A673 (cell line): ENCODE measurements at places on chromosomes 7 and 10. TPM values are rescaled to one million over a fixed set of nuclear protein-coding genes. Genes with fewer than 3 reads are reported as not detected.

CUL2 gene
- total RNA-seq = 45.2 and 47.0 TPM in 2 replicates

WDFY4 gene
- total RNA-seq = not detected in 2 replicates

CTAGE8 gene
- 2.1 and 2.8 TPM in 2 replicates for total RNA-seq

GIMAP2 gene
- total RNA-seq = 4.3 TPM in 2 replicates

SLC18A3 gene
- total RNA-seq = 0.28 and 0.30 TPM in 2 replicates

NUP42 gene
- 31.0 and 38.2 TPM in 2 replicates for total RNA-seq

CYP2C19 gene
- 0.17 TPM in 1 of 2 replicates, not detected in the other for total RNA-seq
